ENCODE measurements at places on chromosomes 16 and 17.

DNA sequence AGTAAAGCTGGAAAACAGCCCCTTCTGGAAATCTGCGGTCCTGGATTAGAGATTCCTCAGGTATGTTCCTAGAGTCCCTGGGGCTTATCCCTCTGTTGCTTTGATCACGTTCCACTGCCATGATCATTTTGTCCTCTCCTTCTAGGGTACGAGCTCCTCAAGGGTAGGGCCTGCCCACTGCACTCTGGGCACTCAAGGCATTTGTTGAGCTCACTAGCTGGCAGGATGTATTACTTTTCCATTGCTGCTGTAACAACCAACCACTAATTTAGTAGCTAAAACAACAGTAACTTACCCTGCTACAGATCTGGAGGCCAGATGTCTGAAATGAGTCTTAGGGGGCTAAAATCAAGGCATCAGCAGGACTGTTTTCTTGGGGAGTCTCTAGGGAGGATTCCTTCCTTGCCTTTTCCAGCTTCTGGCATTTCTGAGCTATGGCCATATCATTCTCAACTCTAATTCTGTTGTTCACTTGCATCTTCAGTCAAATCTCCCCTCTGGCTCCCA is 65.7 kb downstream of the ARSG start:
- DNase-seq = no peak

DNA sequence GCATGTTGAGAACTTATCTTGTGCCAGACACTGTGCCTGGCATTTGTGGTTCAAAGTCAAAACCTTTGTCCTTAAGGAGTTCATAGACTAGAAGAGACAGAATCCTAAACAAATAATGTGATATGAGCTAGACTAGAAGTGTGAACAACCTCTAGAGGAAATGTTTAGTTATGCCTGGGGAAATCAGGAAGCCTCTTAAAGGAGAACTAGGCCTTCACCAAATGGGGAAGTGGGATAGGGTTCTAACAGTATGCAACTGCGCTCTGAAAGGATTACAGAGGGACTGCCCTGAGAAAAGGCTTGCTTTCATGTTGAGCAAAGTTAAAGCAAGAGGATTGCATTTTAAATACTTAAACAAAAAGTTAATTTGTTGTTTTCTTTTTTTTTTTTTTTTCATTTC is 4.9 kb downstream of the RUNDC1 start:
- DNase-seq = no peak

DNA sequence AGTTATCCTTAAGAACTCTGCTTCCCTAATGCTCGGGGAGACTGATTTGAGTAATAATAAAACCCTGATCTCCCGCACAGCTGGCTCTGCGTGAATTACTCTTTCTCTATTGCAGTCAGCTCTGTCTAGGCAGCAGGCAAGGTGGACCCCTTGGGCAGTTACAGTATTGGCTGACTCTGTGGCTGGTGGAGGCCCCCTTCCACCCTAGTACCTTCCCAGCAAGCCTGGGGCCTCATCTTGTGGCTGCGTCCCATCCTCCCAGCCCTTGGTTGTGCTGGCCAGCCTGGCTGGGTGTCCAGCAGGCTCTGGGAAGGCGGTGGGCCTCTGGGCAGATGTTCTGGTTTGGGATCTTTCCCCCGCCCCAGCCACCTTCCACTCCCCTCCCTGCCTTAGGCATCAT is 44.5 kb downstream of the CFAP20 start:
- DNase-seq = no peak

- DNase-seq = no peak
Observed at GRCh38 chr17:65545705-65546523, 15.5 kb downstream of the AXIN2 start.

DNA sequence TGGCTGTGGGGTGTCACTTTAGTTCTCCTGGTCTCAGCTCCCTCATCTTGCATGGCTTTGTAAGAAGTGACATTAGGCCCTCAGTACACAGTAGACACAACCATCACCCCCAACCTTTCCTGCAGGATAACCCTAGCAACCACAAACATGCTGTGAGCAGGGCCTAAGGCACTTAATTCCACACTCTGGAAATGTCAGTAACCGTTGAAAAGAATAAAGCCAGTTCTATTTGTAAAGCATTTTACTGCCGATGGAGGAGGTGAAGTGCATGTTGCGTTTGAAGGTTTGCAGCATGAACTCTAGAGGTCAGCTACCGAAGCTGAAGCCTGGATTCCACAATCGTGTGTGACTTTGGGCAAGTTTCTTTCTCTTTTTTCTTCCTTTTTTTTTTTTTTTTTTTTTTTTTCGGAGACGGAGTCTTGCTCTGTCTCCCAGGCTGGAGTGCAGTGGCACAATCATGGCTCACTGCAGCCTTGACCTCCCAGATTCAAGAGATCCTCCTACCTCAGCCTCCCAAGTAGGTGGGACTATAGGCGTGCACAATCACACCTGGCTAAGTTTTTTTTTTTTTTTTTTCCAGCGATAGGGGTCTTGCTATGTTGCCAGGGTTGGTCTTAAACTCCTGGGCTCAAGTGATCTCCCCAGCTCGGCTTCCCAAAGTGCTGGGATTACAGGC is 26.1 kb upstream of the TOB1 start:
- no peak for DNase-seq

DNA sequence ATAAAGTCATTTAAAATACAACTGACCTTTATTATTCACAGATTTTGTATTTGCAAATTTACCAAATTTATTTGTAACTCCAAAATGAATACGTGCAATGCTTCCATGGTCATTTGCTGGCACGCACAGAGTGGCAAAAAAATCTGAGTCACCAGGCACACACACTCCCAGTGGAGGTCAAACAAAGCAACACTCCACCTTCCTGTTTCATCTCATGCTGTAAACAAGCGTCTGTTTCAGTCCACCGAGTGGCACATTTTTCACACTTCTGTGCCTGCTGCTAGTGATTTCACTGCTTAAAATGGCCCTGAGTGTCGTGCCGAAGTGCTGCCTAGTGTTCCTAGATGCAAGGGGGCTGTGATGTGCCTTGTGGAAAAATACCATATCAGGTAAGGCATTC is 17.8 kb upstream of the ITGAE start:
- no peak for DNase-seq

- peak; percentile 90 for DNase-seq
Observed at GRCh38 chr16:67277999-67278772, 1.1 kb upstream of the PLEKHG4 start.

- peak; percentile 40 for DNase-seq
Observed at GRCh38 chr16:81006211-81006812, 373 bp downstream of the CMC2 start.

DNA sequence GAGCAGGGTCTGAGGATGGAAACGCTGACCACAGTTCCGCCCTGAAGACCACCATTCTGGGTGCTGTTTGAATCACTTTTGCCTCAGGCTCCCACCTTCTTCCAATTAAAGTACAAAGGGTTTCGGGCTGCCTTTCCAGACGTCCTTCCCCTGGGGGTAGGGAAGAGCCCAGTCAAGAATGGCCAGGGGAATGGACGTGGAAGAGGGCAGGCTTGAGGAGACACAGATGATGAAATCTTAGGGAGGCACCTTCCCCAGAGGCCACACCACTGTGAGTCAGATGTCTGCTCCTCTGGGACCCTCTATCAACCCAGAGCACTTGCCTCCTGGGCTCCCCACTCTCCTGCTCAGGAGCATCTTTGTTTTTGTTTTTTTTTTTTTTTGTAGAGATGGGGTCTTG is 27.5 kb upstream of the MTSS2 start:
- DNase-seq = no peak

DNA sequence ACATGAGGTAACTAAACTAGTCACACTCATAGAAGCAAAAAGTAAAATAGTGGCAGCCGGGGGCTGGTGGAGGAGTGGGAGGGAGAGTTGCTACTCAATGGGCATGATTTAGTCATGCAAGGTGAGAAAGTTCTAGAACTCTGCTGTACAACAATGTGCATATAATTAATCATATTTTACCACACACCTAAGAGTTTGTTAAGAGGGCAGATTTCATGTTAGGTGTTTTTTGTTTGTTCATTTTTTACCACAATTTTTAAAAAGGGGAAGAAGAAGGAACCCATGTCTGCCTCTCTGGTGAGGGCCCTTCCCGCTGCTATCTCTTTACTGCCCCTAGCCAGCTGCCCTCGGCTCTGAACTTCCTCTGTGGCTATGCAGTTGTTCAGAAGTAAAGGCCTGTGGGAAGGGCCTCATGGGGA is 11.2 kb downstream of the CD300LB start:
- no peak for DNase-seq

All from fibroblast of the aortic adventitia (primary cell).